ENCODE measurements at places on chromosomes 3 and 15.

- DNase-seq = no peak
Measured at GRCh38 chr3:195401943-195402342, 40.9 kb downstream of the ACAP2 start.

- DNase-seq = no peak
Measured at GRCh38 chr3:177906126-177906511, 630.1 kb upstream of the KCNMB2 start.

DNA sequence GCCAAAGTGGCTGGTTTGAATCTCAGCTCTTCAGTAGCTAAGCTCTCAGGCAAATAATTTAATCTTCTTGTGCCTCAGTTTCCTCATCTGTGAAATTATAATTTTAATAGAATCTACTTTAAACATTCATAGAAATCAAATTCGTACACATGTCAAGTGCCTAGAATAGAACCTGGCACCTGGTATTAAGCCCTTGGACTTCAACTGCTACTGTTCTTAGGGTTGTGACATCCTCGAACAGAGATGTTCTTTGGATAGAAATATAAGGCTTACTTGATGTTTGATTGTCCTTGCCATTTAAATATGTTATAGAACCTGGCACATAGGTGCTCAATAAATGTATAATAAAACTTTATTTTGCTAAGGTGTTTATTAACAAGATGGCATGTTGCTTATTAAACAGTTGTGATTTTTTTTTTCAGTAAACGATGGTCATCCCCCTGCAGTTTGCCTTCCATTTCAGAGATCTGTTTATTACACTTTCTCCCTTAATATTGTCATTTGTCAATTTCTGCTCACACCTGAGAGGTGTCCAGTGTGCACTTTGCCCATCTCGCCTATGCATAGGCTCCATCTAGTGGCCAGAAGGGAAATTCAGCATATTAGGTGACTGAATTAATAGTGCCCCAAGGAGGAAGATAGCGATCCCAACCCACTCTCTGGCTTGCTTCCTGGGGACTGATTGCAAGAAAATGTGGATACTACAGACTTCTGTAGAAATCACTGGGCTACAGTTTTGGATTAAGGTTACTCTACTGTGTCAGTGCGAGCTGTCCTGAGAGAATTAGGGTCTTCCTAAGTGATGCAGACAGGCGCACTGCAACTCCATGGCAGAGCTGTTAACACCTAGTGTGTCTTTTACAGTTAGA is 10.7 kb downstream of the IGF1R start:
- no peak for DNase-seq

GRCh38 chr3:148175214-148175613 is 522.5 kb upstream of the AGTR1 start:
- no peak for DNase-seq

GRCh38 chr3:129382366-129382765 is 46.1 kb downstream of the EFCAB12 start:
- DNase-seq = peak; percentile 88

DNA sequence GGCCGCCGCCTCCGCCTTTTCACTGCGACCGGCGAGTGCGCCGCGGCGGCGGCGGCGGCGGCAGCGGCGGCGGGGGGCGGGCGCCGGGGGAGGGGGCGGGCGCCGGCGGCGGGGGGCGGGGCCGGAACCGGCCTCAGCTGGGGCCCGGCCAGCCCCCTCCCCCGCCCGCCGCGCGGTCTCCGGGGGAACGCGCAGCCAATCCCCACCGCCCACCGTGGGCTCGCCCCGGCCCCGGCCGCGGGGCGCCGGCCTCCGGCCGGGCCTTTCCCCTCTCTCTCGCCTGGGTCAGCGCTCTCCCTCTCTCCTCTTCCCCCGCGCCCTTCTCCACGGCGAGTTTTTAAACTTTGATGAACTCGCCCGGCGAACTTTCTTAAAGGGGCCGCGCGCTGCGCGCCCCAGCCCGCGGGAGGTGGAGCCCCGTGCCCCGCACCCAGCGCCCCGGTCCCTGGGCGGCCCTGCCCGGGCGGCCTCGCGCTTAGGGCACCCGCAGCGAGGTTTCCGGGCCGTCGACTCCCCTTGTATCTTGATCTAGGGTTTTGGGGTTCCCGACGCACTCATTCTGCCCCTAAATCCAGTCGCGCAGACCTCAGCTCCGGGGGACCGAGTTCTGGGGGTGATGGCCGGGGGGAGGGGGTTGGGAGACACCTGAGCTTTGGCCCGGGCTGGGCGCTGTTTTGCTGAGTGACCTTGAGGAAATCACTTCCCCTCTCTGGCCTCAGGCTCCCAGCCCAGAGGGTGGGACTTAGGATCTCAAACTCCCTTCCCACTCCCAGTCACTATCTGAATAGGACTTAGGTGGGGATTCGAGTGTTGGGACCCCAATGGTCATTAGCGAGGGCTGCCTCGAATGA is at the start of gene RBPMS2:
RBPMS2 (minus strand) TSS at position 39 of the 851 bp plus-strand sequence. CDS start 270 bp downstream, outside the sequence.
- no peak for DNase-seq

- DNase-seq = no peak
Measured at GRCh38 chr3:49415931-49416601, 3.8 kb downstream of the TCTA start.

DNA sequence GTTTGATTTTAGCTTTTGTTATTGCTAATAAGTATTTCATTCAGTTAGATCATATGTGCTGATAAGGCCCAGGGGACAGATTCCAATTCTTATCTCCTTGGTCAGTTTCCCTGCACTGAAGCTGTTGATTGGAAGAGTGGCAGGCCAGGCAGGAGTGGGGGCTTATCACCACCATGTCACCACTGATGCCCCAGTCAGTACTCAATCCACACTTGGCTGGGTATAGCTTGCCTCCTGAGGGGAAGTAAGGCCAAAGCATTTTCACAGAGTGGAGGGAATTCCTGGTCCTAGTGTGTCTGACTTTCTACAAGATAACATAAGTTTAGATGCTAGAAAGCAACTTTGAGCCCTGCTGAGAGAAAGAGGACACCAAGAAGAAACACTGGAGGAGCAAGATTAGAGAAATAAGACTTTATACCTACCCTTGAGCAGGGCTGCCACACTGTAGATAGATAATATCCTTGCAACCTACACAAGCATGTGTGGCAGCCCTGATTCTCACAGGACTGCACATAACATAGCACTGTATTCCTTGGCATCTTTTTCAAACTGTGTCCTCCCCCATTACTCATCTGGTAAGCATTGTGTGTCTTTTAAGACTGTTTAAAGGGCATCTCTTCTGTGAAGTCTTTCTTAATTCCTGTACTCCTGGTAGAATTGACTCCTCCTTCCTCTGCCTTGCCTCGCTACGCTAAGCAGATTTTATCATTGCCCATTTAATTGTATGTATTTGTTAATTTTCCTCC is 24.3 kb downstream of the OXNAD1 start:
- no peak for DNase-seq

DNA sequence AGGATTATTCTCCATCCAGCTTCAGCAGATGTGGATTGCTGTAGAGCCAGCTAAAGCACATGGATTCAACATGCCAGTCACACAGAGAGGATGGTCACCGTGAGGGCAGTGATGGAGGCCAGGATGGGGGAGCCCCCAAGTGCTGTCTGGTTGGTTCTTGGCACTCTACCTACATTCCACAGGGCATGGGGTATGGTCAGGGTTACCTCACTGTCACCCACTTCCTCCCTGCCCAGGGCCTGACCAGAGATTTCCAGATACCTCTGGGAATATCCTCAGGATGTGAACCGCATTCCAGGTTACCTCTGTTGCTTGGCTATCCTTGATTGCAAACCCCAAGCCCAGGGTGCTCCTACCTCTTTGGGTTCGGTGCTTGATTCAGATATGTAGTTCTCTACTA is 147.3 kb upstream of the TRIM42 start:
- no peak for DNase-seq

DNA sequence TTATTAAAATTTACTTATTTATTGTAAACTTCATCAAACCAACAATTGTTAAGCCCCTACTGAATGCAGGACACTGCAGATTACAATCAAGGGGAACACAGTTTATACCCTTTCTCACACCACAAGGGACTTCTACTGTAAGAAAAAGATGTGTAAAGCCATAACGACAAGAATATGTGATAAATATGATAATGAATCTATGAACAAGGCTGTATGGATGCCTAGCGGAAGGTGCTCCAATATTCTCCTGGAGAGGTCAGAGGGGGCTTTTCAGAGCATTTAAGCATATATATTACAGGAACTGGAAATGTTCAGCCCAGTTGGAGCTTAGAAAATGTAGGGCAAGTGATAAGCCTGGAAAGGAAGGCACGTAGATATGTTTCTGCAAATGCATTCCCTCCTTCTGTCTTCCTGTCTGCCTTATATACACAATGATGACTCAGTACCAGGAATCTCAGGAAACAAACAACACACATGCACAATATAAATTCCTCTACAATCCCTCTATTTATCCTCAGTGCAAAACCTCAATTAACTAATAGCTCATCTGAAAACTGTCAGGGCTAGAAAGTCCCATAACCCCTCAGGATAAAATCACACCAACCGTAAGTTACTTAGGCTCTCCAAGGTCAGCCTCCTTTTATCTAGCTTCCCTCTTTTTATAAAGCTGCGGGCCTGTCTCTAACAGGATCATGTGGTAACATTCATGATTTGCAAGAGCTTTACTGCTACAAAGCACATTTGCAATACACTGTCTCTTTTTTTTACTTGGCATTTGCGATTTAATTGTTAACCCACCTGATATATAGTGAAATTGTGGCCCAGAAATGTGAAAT is 393.1 kb downstream of the LPP start:
- no peak for DNase-seq

DNA sequence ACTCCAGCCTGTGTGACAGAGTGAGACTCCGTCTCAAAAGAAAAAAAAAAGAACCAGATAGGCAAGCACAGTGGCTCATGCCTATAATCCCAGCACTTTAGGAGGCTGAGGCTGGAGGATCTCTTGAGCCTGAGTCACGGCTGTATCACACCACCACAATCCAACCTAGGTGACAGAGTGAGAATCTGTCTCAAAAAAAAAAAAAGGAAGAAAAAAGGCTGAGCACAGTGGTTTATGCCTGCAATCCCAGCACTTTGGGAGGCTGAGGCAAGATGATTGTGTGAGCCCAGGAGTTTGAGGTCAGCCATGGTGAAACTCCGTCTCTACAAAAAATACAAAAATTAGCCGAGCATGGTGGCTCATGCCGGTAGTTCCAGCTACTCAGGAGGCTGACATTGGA is 5.6 kb upstream of the NICN1 start:
- DNase-seq = no peak

- no peak for DNase-seq
Measured at GRCh38 chr15:39058351-39059131, 493.9 kb upstream of the RASGRP1 start.

DNA sequence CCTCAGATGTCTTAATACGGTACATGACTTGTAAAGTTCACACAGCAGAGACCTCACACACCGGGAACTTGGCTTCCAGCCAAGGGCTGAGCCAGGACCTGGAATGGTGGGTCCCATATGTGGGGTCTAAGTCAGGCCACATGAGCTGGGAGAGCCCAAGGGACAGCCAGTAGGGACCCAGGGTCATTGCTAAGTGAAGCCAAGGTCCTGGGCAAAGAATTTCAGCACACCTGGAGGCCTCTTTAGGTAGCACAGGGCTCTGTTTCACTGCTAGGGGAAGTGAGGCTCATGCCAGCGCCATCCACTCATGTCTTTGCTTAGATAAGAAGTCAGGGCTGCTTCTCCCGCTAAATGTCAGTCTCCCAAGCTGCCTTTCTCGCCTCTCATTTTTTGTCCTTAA is 116.6 kb upstream of the TLE3 start:
- no peak for DNase-seq

GRCh38 chr15:35874260-35874905 is 328.4 kb upstream of the DPH6 start:
- DNase-seq = no peak

GRCh38 chr15:70588613-70589012 is 174.7 kb downstream of the UACA start:
- no peak for DNase-seq

DNA sequence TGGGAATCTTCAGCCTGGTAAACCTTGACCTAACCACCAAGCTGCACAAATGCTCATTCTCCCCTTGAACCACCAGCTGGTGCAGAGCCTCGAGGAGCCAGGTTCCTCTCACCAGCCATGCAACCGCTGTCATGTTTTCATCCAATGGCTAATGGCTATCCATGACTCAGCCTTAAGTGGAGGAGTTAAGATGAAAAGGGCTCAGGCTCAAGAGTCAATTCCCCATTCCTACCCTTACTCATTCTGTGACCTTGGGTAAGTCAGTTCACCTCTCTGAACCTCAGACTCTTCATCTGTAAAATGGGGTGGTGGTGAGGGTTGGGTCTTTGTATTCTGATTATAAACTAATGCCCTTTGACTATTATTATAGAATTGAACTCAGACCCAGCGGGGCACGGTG is 515.6 kb downstream of the SHQ1 start:
- DNase-seq = no peak

- no peak for DNase-seq
Measured at GRCh38 chr3:168884353-168884903, 779.1 kb downstream of the MECOM start.

- no peak for DNase-seq
Measured at GRCh38 chr3:193190146-193190786, 50.8 kb upstream of the PLAAT1 start.

GRCh38 chr15:48086133-48086532 is 34.7 kb upstream of the SLC24A5 start:
- no peak for DNase-seq

GRCh38 chr3:191382661-191383060 is 52.3 kb upstream of the UTS2B start:
- DNase-seq = no peak

GRCh38 chr3:49662720-49663413 is 11.3 kb upstream of the APEH start:
- DNase-seq = no peak

GRCh38 chr3:2041931-2042330 is 56.7 kb upstream of the CNTN4 start:
- no peak for DNase-seq

DNA sequence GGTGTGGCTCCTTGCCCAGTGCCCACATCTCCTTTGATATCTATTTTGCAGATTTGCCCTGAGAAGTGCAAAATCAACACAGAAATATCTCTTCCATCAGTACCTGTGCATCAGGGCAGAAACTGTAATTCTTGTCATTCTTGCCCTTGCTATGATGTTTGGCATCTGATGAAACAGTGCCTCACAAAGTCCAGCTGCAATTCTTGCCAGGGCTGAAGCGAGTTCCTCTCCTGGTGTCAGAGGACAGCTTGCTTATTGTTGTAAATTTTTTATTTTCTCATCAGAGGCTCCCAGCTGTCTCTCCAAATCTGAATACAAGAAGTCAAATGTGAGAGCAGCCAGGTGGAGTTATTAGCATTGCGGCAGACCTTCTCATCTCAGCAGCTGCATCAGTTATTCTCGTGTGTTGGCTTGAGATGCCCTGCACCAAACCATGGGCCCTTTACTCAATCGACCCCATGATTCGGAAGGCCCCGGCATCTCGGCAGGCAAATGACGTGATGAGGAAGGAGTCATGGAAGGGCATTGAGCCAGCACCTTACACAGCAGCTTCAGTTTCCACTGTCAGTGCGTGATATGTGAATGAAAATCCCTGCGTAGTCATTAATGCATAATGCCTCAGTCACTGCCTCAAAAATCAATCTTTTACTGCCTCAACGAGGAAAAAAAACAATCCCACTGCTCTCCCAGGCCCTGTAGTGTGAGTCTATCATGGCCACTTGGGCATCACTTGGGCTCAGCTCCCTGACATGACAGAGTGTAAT is 93.4 kb downstream of the CCNL1 start:
- DNase-seq = no peak
